Activated CD8-positive, alpha-beta T cell treated with anti-CD3 and anti-CD28 coated beads for 36 hours (primary cell): ENCODE measurements at places on chromosomes 5 and 9.

DNA sequence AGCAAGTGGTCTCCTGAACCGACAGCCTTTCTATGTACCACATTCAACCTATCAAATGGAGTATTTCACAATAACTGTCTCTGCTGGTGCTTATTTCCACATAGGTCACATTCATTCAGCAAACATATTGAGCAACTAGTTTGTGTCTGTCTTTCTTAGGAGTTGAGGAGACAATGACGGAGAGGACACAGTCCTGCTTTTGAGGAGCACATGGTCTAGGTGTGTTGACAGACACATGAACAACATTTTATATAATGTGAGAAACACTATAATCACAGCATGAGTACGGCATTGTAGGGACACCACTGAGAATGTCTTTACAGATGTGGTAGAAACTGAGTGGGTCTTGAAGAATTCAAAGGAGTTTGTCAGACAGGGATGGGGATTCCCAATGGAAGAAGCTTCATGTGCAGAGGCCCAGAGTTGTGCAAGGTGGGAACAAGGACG is 28.5 kb downstream of the NFIL3 start:
- DNase-seq, result no peak

DNA sequence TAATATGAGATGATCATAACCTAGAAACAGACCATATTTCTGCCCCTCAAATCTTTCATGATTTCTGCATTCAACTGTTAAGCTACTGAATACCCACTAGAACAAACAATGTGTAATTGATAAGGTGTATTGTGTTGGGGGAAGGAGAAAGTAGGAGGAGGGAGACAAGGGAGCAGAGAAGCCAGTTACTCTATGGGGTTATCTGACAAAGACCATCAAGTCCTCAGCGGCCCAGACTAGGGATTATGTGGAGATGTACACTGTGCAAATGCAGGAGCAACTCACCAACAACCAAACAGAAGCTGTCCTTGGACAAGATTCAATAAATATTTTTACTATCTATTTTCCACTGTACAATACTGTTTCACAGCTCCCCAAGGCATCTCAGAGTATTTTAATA is 2.7 kb downstream of the NRG2 start:
- DNase-seq, result no peak

DNA sequence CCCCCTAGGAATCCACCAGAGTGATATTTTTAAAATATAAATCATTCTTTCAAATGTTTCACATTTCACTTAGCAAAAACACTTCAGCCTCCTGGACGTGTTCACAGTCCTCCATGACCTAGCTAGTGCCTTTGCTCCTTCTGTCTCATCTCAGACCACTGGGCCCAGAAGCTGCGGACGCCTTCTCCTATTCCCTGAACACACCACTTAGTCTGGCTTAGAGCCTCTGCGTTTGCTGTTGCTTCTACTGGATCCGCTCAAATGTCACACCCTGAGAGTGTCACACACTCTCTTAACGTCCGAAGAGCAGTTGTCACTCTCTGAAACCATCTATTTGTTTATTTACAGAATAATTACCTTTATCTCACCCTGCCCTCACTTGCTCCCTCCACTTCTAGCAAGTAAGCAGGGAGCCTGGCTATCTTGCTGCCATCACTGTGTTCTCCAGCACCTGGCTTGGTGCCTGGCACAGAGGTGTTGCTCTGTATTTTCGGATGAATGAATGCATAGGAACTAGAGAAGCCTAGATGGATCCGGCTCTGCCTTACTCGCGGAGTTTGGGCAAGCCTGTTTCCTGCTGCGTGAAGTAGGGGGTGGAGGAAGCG is 1.2 kb upstream of the GRK6 start:
- no peak for DNase-seq

DNA sequence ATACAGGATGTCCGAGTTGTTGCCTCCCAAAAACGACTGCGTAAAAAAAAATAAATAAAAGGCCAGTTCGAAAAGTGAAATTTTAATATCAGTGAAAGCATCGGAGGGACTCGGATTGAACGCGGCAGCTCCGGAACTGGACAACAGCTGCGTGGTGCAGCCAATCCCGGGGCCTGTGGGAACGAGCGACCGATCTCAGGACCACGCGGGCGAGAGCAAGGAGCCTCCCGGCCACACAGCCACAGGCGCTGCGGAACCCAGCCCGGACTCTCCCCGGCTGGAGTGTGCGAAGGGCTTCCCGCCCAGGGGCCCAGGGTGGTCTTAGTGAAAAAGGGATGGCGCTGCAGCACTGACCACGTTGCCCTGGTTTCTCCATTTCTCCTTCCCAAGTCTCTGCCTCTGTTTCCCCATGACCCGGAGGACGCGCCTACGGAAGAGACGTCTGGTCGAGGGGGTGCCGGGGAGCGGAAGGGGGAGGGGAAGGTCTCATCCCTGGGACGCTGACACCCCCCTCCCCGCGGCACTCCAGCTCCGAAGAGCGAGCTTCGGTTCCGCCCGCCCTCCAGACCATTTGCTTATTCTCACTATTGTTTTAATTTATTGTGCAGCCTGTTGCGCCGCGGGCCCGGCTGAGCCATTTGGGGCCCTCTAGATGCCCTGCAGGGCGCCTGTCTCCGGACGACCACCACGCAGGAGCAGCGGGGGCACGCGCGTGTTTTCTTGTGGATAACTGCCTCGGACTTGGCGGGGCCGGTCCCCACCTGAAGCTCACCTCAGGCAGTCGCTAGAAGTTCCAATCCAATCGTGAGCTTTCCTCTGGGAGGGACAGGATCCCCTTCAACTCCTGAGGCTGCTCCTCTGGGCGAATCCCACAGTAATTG is 303.0 kb downstream of the PARP8 start:
- no peak for DNase-seq

- no peak for DNase-seq
These were observed 7.3 kb upstream of the CTSV start for GRCh38 chr9:97046228-97046627.

- DNase-seq, result peak; percentile 58
These were observed 31.6 kb upstream of the UBAC1 start for GRCh38 chr9:135992486-135993408.

GRCh38 chr9:106745457-106745856 is 117.5 kb upstream of the ZNF462 start:
- no peak for DNase-seq

DNA sequence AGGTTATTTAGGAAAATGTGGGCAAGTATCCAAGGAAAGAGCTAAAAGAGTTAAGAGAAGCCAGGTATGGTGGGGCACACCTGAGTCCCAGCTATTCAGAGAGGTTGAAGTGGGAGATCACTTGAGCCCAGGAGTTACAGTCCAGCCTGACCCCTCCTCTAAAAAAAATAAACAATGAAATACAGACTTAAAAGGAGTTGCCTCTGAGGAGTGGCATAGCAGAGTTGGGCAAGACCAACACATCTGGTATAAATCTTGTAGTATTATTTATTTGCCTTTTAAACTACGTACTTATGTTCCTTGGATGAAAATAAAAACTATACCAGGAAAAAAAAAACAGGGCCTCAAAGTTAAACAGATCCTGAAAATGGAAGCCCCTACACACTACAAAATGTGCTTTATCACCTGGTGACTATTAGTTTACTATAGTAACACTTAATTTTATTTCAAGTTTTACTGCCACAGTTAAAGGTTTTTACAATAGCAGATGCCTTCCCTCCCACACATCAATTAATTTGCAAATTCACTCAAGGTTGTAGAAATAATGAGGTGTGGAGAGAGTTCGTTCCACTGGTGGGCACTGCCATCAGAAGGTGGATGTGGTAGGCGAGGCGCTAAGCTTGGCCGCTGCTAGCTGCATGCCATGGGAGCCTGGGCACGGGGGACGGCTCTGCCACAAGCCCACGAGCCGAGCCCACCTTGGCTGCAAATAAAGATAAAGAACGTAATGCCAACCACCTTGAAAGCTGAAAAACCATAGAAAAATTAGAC is 48.0 kb downstream of the MED27 start:
- no peak for DNase-seq

DNA sequence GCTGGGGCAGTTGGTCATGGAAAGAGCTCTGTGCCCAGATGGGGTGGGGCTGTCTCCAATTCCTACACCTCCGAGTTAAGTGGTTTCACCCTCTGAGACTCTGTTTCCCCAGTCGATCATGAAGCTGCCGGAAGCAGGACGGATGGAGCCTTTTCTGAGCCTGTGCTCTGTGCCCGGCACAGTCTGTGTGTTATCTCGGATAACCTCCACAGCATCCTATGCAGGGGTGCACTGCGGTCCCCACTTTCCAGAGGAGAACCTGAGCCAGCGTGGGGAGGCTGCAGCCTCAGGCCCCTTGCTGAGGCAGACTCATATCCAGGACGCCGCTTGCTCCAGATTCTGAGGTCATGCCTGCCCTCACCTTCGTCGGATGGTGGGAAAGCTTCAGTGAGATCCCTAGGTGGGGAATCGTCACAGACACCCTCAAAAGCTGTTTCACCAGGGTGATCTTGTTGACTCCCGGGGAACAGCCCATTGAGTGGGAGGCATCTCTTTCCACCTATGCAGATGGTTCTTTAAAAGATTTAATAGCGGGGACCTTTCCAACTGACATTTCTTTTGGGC is 6.9 kb upstream of the COL5A1 start:
- DNase-seq, result no peak

DNA sequence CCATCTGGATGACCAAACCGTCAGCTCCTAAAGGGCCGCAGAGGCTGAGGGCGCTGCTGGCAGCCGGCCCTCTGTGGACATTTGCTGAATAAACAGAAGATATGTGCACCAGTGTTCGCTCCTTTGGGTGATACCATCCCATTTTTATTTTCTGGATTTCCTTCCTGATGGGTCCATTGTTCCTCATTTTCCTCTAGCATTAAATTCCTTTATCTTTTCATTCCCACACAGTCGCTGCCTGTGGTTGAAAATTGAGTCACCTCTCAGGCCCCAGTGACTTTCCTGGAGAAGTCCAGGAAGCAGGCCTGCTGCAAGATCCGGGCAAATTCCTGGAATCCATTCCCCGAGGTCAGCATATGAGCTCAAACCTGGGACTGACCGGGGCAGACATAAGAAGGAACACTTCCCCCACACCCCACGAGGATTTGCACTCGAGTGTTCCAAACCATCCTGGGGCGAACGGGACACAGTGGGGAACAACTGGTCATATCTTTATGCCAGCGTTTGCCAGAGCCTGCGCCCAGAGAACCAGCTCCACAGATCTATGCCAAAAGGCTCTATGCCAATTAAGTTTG is 86.7 kb upstream of the PCA3 start:
- no peak for DNase-seq

- DNase-seq, result no peak
These were observed 121.6 kb upstream of the ERCC6L2 start for GRCh38 chr9:95753762-95754465.

DNA sequence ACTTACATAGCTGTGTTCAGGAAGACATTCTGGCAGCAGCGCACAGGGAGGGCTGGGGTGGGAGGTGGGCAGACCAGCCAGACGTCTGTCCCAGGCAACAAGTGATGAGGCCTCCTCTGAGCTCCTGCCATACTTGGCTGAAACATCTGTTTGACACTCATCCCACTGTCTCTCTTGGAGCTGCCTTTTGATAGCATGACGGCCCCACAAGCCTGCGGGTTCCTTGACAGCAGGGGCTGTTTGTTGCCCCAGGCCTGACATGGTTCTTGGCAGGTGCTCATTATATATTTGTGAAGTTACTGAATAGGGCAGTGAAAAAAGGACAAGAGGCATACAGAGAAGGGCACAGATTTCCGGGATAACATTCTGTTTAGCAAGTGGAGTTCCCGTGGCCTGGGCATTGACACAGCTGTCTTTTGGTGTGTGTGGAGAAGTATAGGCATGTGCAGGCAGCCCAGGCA is 22.2 kb upstream of the B4GALT1 start:
- no peak for DNase-seq

DNA sequence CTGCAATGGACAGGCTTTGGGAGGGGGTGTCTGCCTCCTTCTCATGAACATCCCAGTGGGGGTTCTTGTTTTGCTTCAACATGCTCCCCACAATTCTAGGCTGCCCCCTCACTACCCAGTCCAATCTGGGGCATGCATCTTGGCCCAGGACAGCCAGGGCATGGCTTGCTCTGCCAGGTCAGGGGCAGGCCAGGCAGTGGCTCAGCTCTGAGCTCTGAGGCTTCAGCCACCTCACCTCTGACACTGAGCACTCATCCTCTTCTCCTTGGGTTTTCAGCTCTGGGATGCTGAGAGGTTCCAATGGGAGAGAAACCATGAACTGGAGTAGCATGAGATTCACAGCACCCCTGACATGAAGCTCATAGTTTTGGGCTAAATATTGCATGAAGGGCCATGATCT is 11.8 kb downstream of the SLC25A48 start:
- DNase-seq, result no peak

DNA sequence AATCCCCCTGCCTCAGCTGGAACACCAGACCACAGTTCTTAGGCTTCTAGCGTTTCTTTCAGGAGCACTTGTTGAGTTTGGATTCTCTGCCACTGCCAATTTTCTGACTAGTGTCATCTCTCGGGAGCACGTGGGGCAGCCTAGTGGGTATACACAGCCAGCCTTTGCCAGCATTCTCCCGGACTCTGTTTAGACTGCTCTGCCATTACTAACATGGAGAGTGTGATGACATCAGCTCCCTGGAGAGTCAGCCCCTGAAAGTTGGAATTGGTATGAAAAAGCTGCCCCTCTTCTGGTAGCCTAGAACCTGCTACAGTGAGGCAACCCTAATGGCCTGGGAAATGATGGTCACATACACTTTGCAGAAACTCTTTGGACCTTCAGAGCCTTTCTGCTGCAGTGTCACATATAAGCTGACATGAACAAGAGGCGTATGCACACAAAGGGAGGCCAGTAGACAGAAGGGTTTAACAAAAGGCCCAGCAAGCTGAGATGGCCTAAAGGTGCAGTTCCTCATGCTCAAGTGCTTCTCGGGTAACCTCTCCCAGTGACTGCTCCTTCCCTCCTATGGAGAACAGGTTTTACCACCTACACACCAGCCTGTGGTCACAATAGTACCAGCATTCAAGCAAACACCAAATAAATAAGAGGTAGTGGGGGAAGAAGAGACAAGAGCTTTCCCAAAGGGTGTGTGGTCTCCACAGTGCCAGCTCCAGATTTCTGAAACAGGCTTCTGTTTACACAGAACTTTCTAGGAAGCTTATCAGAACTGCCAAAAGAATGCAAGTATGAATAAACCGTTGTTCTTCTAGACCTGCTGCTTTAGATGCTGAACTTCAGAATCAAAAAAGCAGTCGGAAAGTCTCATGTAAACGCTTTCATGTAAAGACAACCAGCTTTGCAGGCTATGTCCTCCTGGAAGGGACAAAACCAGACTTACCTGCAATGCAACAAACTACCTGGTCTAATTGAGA is 16.5 kb downstream of the SPACA9 start:
- no peak for DNase-seq

- DNase-seq, result no peak
These were observed 114.9 kb downstream of the GAPVD1 start for GRCh38 chr9:125376261-125377226.
